CD4-positive, CD25-positive, alpha-beta regulatory T cell (primary cell): ENCODE measurements at places on chromosomes 7 and 10.

GRCh38 chr10:124602646-124603365 is 141.2 kb downstream of the LHPP start:
- no peak for DNase-seq

- DNase-seq, result no peak
These were observed 315.8 kb upstream of the TPK1 start for GRCh38 chr7:145151676-145152075.

GRCh38 chr7:157621131-157621681 is 284.4 kb downstream of the DNAJB6 start:
- DNase-seq, result no peak

DNA sequence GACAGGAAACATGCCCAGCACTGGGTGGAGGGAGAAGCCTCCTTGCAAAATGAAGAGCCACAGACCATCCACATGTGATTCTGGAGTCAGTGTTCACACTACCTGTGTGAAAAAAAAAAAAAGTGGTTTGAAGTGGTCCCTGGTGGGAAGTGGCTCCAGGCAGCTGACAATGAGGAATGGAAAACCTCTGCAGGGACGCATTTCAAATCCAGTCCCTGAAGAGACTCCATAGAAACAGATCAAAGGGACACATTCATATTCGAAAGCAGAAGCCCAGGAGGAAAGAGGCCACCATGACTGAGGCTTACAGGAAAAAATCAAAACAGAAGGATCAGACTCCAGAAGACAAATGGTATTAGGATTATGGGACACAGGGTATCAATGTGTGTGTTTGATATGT is 11.5 kb upstream of the TCERG1L start:
- DNase-seq, result no peak

DNA sequence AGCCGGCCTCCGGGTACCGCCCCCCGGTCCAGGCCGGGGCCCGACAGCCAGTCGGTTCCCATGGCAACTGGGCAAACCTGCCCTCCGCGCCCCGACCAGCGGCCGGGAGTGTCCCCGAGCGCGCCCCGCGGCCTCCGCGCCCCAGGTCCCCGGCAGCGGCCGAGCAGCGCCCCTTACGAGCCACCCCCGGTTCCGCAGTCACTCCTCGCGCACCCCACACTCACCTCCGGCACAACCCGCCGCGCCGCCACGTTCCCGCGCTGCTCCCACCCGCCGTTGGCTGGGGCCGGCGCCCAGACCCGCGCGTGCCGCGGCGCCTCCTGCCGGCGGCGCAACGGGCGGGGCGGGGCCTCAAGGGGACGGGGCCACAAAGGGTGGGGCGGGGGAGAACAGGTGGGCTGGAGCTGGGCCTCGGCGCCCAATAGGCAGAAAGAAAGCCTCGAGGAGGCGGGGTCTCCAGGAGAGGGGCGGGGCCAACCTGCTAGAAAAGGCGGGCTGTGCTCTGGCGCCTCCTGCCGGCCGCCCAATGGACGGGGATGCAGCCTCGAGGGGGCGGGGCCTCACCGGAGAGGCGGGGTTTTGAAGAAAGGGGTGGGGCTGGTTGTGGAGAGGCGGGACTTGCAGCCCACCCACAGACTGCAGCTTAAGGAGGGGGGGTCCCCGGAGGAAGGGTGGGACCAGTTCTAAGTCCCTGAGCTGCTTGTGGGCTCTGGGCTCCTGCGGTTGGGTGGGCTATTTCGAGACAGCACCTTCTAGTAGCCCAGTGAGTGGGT is at the start of gene RADIL:
TSS of gene RADIL (minus strand) at position 345 of the 773 bp plus-strand sequence. CDS start 5,577 bp downstream, outside the sequence.
- DNase-seq, result peak; percentile 54

- no peak for DNase-seq
These were observed 855 bp downstream of the YME1L1 start for GRCh38 chr10:27153329-27153728.

DNA sequence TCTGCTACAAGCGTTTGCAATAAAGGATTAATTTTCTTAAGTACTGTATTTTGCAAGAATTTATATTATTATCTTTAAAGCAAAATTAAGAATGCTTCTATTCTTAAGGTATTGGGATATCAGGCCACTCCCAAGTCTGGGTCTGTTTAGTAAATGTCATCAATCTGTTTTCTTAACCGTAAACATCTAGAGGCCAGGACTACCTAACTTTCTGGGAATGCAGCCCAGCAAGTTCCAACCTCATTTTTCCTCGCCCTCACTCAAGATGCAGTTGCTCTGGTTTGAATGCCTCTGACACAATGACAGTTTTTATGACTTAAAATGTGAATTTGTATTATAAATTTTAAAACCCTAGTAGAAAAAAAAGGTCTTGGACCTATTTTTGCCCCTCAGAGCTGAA is 143.5 kb downstream of the INHBA start:
- no peak for DNase-seq
